ENCODE measurements at places on chromosomes 12 and 14.
A peak's percentile ranks its signal among the peaks of the same experiment; 100 is the strongest.

DNA sequence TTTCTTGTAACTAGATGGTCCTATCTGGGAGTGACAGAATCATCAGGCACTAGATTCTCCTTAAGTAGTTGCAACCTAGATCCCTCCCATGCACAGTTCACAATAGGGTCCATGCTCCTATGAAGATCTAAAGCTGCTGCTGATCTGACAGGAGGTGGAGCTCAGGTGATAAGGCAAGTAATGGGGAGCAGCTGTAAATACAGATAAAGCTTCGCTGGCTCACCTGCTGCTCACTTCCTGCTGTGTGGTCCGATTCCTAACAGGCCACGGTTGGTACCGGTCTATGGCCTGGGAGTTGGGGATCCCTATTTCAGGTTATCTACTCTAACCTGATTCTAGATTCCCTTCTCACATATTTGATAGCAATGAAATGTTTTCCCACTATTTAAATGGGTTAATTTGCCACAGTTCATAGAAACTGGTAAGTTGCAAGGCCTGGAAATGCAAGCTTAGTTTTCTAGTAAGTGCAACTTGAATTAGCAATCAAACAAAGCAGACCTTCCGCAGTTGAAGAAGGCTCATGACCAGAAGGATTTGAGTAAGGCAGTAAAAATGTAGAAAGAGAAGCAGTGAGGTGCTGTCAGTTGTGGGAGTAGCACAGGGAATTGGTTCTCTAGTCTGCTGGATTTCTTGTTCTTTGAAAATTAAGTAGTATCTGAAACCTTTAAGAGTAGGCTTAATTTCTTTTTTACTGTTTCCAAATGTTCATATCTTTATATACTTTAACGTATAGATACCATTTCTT, 332.3 kb downstream of the EGLN3 start:
- no peak for DNase-seq

DNA sequence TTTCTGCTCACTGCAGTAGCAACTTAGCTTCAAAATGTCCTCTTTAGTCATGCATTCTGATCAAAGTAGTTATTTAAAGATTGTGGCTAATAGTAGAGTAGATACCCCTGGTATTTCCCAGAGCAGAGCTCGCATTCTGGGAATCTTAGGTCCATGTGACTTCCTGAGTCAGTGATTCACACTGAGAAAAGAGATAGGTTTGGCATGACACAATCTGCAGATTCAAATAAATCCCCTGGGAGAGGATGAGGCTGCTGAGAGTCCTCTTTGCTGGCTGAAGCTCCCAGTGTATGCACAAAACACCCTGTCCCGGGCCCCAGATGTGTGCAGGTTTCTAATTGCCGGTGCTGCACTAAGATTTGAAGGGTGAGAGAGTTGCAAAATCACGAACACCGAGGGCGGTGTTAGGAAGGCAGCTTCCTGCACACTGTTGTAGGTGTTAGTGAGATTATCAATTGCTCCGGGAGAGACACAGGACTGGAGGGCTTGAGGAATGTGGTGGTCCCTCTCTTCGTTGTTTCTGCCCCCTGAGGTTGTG, 233.2 kb downstream of the NRXN3 start:
- peak; percentile 49 for DNase-seq

DNA sequence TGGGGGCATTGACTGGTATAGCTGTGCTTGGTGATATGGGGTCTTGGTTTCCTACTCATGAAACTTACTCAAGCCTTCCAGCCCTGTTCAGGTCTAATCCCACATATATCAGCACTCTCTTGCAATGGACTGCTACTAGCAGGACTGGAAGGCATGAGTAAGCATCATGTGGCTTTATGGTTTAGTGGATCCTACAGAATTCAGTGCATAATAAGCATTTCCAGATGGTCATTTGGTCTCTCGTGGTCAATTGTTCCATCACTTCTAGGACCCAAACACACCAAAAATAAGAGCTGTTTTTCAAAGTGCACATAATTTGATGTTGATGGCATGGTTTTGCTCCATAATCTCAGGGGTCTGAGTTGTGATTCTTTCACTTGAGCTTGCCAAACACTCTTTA, 114.4 kb downstream of the LMNTD1 start:
- DNase-seq, result peak; percentile 13

GRCh38 chr12:13941258-13942249, 39.8 kb downstream of the GRIN2B start:
- DNase-seq, result peak; percentile 95

GRCh38 chr12:47560415-47560814, 145.4 kb downstream of the RPAP3 start:
- DNase-seq, result no peak

DNA sequence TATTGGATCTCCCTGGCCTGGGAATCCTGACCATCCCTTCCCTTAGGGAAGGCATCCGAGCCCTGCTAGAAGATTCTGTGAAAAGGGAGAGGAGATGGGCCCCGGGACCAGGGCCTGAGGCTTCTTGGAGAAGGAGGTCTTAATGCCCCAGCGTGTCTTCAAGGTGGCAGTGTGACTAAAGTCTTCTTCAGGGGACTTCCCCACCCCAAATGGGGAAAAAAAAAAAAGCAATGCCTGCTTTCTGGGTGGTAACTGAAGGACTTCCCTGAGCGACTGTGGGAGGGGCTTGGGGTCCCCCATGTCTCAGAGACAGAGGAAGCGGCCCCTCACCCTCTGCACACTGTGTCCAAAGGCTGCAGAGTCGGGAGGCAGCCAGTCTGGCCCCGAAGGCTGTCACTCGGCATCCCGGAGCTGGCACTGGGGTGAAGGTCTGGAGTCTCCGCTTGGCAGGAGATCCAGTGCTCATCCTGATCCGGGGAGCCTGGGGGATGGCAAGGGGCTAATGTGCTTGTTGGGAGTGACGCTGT, 7.8 kb upstream of the PGF start:
- DNase-seq, result no peak
